Airway epithelial cell (primary cell): ENCODE measurements at places on chromosomes 4 and X. TPM values are rescaled to one million over a fixed set of nuclear protein-coding genes. Genes with fewer than 3 reads are reported as not detected.

Gene SLC6A14
- 37.3 and 54.2 TPM in 2 replicates for total RNA-seq

Gene HTN3
- total RNA-seq, result not detected in 2 replicates

Gene FDCSP
- not detected in 2 replicates for total RNA-seq

Gene RHOXF2B
- total RNA-seq, result not detected in 2 replicates

Gene VCX3A
- not detected in 2 replicates for total RNA-seq

Gene PRKG2
- total RNA-seq, result 0.28 and 1.1 TPM in 2 replicates

Gene BEX1
- 1.9 TPM in 1 of 2 replicates, not detected in the other for total RNA-seq

Gene ZFP42
- total RNA-seq, result 0.33 and 0.71 TPM in 2 replicates

Gene WAS
- total RNA-seq, result 0.14 and 0.21 TPM in 2 replicates

Gene C4orf36
- 1.1 and 3.5 TPM in 2 replicates for total RNA-seq

Gene LRRC66
- not detected in 2 replicates for total RNA-seq
